Right cardiac atrium (tissue), 5 donors: ENCODE measurements at places on chromosomes 3 and 15. TPM values are rescaled to one million over a fixed set of nuclear protein-coding genes. Genes with fewer than 3 reads are reported as not detected.

DNA sequence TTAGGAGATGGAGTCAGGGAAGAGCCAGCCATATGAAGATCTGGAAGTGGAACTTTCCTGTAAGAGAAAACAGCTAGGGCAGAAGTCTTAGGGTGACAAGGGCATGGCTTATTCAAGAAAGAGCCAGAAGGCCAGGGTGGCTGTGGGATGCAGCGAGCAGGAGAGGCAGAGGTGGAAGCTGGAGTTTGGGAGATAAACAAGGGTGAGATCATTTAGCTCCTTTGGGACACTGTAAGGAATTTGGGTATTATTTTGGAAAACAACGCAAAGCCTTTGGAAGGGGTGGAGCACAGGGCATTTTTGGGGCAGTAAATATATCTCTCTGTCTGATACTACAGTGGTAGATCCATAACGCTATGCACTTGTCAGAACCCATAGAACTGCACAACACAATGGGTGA is 5.0 kb upstream of the IL16 start:
- no peak for DNase-seq

Gene CCR3
- total RNA-seq: not detected

Gene NR1D2
- 54.7 TPM for total RNA-seq

DNA sequence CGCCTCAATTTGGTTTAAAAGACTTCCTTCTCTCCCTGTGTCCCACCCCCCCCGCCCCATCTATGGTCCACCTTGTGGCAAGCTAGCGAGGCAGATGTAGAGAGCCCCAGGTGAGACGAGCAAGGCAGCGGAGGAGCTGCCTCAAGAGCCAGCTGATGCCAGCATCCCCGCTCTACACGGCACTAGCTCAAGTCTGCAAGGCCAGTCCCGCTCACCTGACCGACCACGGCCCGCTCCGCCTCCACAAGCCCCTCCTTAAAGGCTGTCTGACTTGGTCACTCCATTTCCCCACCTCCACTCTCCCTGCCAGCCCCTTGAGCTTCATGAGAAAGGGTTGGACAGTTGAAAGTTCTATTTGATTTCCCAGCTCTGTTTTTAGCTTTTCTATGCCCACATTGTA is 56.2 kb upstream of the IGF1R start:
- no peak for DNase-seq

- no peak for DNase-seq
Measured at GRCh38 chr15:57031605-57032004, 113.2 kb downstream of the TCF12 start.

DNA sequence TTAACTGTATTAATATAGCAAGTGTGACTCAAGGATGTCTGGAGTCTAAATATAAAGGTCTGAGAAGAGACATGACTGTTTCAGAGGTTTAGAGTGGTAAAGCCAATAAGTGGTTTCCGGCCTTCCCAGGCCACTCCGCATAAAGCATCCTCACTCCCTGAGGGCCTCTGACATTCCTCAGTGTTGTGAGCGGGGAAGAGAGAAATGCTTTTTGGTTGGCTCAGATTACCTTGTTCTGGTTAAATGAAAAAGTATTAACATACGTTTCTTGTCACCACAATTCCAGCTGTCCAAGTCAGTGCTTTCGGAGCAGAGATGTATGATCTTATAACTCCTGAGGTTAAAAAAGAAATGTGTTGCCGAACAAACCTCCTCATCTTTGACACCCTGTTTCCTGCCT is 103.8 kb downstream of the RBMS3 start:
- DNase-seq: no peak

DNA sequence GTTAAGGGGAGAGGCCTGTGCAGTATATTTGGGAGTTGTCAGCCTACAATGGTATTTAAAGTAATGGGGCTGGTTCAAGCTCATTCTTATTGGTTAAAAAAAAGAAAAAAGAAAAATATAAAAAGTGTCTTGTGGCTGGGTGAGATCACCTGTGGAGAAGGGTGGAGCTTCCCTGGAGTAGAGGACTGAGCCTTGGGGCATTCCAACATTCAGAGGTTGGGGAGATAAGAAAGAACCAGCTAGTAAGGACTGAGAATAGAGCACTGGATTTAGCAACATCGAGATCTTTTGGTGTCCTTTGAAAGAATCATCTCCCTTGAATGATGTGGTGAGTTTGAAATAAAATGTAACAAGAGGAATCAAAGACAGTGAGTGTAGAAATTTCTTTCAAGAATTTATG is 5.2 kb downstream of the SLC49A4 start:
- DNase-seq: no peak

GRCh38 chr3:55691141-55691540 is 204.0 kb upstream of the WNT5A start:
- DNase-seq: no peak

GRCh38 chr3:133328373-133328772 is 71.5 kb upstream of the BFSP2 start:
- DNase-seq: no peak
